ENCODE measurements at places on chromosomes 2 and 18.

GRCh38 chr18:62979176-62979575 lies 263.8 kb downstream of the PHLPP1 start:
- no peak for DNase-seq

DNA sequence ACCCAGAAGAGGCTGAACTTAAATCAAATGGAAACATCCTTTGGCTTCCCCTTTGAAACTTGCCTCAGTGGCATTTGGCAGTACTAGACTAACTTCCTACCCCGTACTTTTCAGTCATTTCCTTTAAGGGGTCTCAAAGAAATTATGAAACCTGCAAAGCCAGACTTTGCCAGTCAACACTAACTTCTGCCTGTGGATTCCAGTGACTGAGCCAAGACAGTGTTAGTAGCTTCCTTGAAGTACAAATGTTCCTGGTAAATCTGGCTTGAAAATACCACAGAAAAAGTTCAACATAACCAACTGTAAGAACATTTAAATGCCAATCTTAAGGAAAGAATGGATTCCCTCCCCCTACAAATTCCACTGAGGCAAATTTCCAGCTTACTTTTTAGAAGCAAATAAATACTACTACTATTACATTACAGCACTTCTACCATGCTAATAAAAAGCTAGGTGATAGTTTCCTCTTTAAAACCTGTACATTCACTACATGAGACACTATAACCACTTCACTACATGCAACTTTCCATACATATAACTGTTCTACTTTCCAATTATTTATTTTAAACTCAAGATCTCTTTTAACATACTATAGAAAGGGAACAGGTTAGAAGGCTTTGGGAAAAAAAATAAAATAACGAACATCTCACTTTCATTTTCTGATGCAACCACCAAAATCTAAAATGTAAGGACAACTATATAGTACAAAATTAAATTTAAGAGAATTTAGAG lies 2.4 kb downstream of the PELI1 start:
- no peak for DNase-seq

DNA sequence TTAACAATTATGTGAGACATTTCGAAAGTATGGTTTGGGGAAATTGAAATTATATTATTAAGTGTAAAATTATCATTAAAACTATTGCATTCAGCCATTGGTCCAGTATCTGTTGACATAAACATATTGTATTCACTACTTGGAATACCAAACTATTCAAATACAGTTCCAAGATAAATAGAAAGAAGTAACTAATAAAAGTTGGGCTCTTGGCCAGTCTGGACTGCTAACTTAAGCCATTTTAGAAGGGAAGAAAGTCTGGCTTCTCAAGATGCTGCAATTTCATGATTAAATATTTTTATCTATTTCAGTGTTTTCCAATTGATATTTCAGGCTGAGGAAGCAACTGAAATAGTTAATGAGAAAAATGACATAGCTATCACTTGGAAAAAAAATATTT lies 109.8 kb upstream of the CHRNA1 start:
- DNase-seq: no peak

- no peak for DNase-seq
Measured at GRCh38 chr2:62089658-62090057, 106.3 kb upstream of the B3GNT2 start.

DNA sequence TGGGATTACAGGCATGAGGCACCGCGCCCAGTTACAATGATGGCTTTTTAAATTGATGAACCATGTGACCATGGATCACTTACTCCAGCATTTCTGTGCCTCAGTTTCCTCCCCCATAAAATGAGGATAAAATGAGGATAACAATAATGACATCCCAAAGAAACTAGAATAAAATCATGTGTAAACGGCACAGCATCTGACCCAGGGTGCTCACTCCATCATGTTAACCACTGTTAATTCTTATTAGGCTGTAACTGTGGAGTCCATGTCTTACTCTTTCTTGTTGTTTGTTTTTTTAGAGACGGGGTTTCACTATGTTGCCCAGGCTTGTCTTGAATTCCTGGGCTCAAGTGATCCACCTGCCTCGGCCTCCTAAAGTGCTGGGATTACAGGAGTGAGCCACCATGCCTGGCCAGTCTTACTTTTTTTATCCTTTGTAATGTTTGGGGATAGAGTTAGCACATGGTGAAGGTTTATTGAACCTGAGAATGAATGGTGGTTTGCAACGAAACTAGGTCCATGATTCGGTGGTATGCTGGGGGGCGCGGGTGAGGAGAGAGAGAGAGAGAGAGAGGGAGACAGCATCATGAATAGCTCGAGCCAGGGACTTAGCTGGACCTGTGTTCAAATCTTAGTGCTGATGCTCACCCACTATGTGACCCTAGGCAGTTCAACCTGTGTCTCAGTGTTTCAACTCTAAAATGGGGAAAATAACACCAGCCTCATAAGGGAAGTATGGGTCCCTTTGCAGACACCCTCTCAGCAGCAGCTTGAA lies 52.3 kb downstream of the MYCN start:
- DNase-seq: no peak

DNA sequence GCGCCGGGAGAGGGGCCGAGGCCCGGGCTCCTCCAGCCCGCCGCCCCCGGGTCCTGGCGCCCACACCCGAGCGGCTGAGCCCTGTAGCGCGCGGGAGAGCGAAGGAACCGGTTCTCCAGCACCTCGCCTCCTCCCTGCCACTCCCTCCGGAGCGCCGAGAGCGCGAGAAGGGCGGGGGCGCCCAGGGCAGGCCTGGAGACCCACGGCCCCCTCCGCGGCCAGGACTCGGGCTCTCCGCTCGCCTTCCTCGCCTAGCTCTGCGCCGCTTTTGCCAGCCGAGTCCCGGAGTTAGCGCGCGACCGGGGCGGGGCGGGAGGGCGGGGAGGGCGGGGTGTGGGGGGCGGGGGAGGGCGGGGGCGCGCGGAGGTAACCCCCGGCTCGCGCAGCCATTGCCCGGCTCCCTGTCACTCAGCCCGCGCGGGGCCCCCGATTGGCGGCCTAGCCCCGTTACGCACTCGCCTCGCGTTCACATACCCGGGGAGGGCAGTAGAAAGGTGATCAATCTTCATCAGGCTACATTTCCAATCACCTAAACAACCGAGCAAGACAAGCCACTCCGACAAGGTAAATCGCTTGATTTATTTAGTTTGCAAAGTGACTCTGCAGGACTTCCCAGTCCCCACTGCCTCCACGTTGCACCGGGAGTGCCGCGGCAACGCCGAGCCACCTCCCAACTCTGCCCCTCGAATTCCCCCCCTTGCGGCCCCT lies at the start of gene OTX1:
Gene OTX1, plus strand, starts transcription at position 497 of the 708 bp plus-strand sequence. CDS start 2,161 bp downstream, outside the sequence.
- DNase-seq: no peak

DNA sequence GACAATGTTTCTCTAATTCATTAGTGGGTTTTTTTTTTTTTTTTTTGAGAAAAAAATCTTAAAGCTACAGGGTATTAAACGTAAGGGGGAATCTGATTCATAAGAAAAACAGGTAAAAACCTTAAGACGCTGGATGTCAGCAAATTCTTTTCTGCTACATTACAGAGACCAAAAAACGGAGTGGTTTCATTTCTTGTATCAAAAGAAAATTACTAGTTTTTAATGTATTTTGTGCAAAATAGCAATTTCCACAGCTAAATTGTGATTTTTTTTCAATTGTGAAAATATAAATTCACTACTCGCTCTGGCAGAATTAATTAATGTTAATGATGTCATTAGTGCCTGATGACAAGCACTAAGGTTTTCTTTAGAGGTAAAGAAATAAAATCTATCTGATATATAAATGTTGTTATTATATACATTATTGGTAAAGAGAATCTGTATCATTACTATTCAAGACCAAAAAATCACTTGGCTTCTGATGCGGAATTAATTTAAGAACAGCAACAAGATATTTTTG lies 9.9 kb downstream of the OTX1 start:
- DNase-seq: no peak

- no peak for DNase-seq
Measured at GRCh38 chr2:41000906-41001305, 549.0 kb upstream of the SLC8A1 start.

- no peak for DNase-seq
Measured at GRCh38 chr2:206736935-206737334, 18.7 kb upstream of the DYTN start.

DNA sequence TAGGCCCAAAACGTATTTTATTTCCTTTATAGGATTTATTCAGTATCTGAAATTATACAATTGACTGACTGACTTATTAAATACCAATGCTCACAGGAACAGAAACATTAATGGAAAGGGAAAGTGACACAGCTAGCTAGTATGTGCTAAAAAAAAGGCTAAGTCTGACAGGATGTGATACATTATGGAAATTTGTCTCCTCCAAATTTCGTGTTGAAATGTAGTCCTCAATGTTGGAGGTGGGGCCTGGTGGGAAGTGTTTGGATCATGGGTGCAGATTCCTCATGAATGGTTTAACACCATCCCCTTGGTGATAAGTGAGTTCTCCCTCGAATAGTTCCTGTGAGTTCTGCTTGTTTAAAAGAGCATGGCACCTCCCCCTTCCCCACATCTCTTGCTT lies 70.6 kb upstream of the WDR75 start:
- DNase-seq: no peak

- no peak for DNase-seq
Measured at GRCh38 chr2:118609138-118609537, 238.3 kb downstream of the EN1 start.

DNA sequence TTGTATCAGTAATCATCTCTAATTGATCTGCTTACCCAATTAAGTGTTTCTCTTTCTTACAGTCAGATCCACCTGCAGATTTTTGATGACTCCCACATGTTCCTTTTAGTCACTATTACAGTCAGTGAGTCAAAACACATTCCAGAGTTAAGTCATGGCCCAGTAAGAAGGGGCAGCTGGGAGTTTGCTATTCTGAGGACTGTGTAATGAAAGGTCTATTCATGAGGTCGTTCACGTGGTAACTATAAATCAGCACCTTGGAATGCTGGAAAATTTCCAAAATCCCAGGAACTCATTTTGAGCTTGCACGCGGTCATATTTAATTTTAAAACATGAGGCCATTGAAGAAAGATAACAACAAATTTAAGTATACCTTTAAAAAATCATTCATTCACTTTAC lies 252.5 kb downstream of the XIRP2 start:
- DNase-seq: no peak

DNA sequence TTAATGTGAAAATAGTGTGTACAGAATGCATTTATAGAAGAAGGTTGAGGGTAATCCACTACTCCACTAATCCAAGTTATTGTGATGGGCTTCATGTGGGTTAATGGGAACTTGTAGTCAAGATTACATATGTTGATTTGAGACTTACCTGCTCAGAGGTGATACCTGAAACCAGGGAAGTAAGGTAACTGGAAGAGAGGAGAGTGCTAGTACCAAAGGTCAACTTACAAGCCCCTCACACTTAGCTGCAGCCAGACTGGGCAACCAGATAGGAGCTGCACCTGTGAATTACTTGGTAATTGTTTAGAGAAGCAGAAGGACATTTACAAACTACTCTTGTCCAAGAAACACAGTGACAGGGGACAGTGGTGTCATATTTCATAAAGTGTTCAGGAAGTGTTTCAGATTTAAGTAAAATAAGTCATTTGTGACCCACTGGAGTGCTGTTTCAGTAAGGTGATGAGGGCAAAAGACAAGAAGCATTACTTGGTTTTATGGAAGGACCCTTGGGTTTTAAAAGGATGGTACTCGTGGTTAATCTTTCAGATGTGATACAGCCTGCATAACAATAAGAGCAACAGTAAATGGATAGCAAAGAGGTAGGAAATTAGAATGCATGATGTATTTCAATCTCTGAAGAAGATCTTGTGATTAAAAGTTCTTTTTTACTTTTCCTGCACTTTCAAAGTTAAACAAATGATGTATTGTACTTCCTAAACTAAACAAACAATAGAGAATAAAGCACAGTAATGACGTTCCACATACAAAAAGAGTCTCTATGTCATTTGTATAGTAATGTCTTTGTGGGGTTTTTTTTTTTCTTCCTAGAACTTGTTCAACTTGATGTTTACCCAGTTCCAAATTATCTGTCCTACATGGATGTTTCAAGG lies 189.3 kb downstream of the PHLPP1 start:
- DNase-seq: no peak

- DNase-seq: peak; percentile 0
Measured at GRCh38 chr18:42141439-42141838, 186.4 kb downstream of the PIK3C3 start.

GRCh38 chr18:58390399-58390798 lies 238.5 kb downstream of the ALPK2 start:
- DNase-seq: no peak

DNA sequence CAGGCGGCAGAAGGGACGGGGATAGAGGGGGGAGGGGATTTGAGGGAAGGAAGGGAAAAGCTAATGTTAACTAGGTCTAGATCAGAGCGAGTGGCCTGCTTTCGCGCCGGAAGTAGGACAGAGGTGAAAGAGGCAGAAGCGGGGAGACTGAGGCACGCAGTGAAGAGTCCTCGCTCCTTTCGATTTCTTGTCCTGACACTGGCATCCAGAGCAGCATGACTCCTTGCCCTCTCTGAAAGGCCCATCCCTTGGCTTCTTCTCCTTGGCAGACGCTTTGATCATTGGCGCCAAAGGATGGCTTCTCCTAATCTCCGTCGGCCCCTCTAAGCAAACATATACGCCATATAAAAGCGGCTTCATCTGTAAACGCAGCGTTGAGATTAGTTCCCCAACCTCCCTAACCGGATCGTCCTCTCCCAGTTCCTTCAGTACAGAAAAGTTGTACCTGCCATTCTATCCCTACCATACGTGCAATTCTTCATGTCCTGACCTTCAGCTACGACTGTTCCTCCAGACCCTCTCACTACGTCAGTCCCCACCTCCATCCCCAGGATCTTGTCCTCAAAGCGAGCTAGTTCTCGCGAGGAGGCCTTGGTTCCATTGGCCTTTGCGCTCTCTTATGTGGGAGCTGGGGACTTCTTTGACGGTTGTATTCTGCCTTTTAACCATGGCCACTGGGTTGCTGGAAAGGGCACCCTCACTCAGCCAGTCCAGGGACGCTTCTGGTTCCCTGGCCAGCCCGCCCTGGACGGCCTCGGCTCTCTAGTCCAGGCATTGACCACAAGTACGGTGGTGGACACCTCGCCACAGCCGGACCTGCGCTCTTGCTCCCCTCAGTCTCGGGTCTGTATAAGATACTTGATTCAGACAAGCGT lies 857 bp upstream of the NEUROD1 start:
- DNase-seq: no peak

GRCh38 chr2:167187978-167188967 lies 300.0 kb downstream of the XIRP2 start:
- no peak for DNase-seq

GRCh38 chr2:227782804-227783203 lies 30.8 kb upstream of the CCL20 start:
- no peak for DNase-seq

GRCh38 chr2:6526093-6526824 lies 339.4 kb downstream of the CMPK2 start:
- peak; percentile 36 for DNase-seq

DNA sequence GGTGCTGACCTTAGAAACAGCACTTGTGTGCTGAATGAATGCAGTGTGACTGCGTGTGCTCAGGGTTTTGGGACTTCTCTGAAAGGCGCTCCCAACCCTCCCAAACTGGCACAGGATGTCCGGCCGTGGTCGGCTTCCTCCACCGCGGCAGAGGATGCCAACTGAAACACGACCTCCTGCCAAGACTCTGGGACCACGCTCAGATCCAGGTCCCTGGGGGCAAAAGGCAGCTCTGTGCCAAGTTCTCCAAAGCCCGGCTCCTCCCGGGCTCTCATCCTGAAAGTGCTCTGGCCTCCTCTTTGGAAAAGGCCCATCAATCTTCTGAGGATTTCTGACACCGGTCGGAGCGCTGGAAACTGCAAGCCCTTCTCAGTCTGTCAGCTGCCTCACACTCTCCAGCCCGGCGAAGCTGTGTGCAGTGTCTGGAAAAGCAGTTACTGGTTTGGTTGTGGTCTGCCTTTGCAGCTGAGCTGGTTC lies 32.3 kb upstream of the ZBTB7C start:
- DNase-seq: no peak

Data from NT2/D1 (cell line).